ENCODE measurements at places on chromosomes 5 and 9. TPM values are rescaled to one million over a fixed set of nuclear protein-coding genes. Genes with fewer than 3 reads are reported as not detected.

Gene PARP8
- 100 TPM for total RNA-seq

Gene SPTAN1
- 383 TPM for total RNA-seq

Gene GBGT1
- 2.4 TPM for total RNA-seq

Gene TRIM7
- 0.84 TPM for total RNA-seq

Gene HTR1A
- not detected for total RNA-seq

Gene MAMDC4
- 14.4 TPM for total RNA-seq

Gene CAMK2A
- total RNA-seq: not detected

Gene CCNG1
- total RNA-seq: 137 TPM

Gene DNAI1
- not detected for total RNA-seq

Gene ANKRD18B
- total RNA-seq: 0.46 TPM

GRCh38 chr9:82706786-82707185 is 356.2 kb downstream of the RASEF start:
- DNase-seq: no peak

DNA sequence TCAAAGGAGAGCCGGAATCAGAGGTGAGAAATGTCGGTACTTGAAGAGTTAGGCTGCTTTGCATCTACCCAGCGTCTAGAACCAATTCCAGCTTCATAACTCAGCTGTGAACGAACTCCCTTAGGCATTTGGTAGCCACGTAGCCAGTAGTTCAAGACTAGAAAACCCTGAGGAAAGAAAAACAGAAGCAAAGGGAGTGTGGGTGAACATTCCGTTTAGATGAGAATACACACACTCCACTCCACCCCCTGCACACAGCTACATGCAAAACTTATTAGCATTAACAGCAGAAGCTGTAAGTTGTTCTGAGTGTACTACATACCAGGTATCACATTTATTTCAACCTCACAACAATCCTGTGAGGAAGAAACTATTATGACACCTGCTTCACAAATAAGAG is 78.3 kb downstream of the SMIM23 start:
- DNase-seq: no peak

DNA sequence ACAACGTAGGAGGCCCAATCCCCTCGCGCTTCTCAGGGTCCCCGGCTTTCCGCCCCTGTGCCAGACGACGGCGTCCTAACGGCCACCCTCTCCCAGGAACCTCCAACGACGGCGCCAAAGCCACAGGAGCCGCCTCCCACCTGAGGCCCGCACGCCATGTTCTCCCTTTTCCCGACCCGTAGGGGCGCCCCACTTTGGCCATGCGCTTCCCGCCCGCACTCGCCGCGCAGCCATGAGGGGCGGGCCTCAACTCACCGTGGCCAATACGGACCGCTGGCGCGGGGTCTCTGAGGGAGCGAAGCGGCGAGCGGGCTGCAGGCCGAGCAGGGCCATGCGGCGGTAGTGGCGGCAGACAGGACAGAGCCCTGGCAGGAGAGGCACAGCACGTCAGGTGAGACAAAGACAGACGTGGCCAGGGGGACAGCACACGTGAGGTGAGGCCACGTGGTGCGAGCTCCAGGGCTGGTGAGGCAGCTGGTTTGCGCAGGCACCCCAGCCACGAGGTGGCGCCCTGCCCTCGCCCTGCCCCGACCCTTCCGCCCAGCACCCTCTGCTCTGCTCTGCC is 1005.5 kb upstream of the PTPRD start:
- DNase-seq: no peak

GRCh38 chr9:110897943-110898342 is 140.3 kb downstream of the LPAR1 start:
- no peak for DNase-seq

DNA sequence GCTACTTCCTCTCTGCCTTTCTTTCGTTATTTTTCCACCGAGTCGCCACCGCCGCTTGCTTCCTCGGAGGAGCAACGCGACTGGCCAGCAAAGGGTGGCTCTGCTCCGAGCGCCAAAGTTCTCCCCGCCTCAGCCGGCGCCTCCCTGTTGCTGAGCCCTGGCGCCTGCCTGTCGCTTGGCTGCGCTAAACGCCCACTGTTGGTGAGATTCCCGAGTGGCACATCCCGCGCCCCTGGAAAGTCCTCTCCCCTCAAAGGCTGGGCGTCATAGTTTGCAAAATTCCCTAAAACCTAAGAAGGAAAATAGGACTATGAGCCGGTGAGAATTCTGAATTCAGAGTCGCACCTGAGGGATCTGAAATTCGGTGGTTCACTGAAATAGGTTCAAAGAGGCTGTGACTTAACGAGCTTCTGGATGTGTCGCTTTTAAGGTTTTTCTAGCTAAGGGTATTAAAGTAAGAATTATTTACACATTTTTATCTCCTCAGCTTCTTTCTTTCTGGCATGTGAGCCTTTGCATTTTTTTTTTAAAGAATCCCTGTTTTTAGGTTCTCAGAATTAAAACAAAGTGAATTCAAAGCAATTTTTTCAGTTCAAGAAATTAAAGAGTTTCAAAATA is at the start of gene GRIN3A:
Gene GRIN3A (minus strand): TSS at position 82 of the 618 bp plus-strand sequence. CDS start 668 bp downstream, outside the sequence.
- no peak for DNase-seq

GRCh38 chr9:116152941-116153764 is 438 bp upstream of the PAPPA start:
- no peak for DNase-seq

- DNase-seq: no peak
Measured at GRCh38 chr5:67058998-67059743, 137.4 kb downstream of the CD180 start.

- no peak for DNase-seq
Measured at GRCh38 chr9:133585481-133586351, 23.5 kb downstream of the FAM163B start.

DNA sequence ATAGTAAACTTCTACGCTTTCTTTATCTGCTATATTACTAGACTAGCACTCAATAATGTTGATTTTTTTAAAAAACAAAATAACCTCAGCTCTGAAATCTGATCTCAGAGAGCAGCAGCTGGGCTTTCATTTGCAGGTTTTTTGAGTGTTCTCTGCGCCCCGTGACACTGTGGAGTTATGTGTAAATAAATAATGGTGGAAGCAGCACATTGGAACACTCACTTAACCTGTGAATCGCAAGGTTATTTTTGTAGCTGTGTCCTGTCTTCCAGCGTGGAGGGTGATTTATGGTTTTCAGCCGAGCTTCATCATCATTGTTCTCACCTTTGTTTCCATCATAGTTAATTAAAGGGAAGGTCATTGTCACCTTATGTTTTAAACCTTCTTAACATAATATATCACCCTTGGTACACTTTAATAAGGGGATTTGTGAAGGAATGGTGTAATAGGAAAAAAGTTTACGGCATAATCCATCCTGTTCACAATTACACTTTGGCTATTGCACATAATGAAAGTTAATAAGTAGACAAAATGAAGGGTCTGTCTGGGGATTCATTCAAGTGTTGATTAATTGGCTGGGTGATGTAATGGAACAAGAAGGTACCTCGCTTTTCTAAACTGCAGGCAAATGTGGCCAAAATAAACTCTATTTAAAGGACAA is 493.3 kb upstream of the ADAMTS16 start:
- DNase-seq: no peak

- no peak for DNase-seq
Measured at GRCh38 chr9:127723444-127723843, 7.6 kb downstream of the TTC16 start.

DNA sequence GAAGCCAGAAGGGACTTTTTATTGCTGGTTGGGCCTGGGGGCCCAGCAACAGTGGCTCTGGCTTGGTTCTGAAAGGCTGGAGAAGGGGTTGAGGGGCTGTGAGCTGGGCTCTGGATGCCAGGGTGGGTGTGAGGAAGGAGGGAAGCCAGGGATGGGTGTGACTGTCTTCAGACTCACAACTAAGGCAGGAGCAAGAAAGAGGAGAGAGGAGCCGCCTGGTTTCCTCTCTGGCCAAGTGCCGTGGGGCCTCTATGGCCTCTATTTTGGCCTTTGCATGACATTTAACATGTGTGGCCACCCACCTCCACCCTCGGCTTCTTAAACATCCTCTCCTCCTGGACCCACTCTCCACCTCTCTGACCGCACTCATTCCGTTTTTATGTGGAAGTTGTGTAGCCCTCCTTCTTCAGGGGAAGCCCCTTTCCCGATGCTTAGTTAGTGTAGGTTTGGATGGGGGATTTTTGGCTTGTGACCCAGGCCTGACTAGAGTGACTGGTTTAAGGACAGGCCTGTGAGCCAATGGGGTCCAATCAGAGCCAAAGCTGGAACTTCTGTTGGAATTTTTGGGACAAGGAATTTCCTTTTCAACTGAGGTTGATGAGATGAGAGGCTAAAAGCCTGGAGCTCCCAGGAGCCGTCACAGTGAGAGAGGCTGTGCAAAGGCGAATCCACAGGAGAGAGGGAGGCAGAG is 517.8 kb downstream of the CCDC171 start:
- DNase-seq: no peak

DNA sequence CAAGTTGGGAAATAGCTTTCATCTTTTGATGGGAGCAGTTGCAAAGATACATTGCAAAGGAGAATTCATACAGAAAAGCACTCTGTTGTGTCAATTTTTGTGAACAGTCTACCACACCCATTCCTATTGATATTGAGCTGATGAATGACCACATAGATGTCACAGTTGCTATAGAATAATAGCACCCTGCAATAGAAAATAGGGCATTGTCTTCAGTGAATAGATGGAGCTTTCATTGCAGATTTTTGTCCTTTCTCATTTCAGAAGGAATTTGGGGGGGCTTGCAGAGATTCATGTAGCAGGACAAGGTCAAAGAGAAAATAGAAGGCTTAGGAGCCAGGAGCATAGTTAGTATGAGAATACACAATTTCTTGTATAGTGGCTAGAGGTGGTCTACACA is 237.9 kb downstream of the TMEM38B start:
- no peak for DNase-seq

GRCh38 chr9:120474591-120475243 is 105.2 kb downstream of the CDK5RAP2 start:
- DNase-seq: no peak

- peak; percentile 14 for DNase-seq
Measured at GRCh38 chr5:32278406-32278805, 34.3 kb downstream of the MTMR12 start.

DNA sequence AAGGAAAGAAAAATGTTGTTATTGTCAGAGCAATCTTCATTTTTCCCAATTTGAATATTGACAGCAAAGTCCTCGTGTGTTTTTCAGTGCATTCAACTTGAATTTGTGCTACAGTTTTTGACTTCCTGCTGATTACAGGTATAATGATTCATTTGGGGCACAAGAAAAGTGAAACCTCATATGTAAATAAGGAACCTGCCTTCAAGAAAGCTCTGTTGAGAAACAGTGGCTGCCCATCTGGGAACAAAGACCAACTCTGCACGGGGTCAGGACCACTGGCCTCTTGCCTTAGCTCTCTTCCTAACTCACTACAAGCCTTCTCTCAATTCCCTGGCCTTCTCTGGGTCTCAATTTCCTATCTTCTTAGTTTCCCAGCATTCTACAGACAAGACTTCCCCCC is 21.0 kb downstream of the TIMD4 start:
- peak; percentile 17 for DNase-seq
